ENCODE measurements at places on chromosomes 11 and 22. TPM values are rescaled to one million over a fixed set of nuclear protein-coding genes. Genes with fewer than 3 reads are reported as not detected.

GRCh38 chr11:9025101-9025850 lies 21.5 kb upstream of the NRIP3 start:
- no peak for DNase-seq

C11orf87 gene
- not detected for total RNA-seq

BRD1 gene
- total RNA-seq: 36.9 TPM

MS4A7 gene
- total RNA-seq: 9.2 TPM
